ENCODE measurements at places on chromosomes 12 and 14. TPM values are rescaled to one million over a fixed set of nuclear protein-coding genes. Genes with fewer than 3 reads are reported as not detected.

INHBE gene
- not detected for total RNA-seq

GYS2 gene
- not detected for total RNA-seq

LRRC23 gene
- 7.6 TPM for total RNA-seq

RERG gene
- not detected for total RNA-seq

DNA sequence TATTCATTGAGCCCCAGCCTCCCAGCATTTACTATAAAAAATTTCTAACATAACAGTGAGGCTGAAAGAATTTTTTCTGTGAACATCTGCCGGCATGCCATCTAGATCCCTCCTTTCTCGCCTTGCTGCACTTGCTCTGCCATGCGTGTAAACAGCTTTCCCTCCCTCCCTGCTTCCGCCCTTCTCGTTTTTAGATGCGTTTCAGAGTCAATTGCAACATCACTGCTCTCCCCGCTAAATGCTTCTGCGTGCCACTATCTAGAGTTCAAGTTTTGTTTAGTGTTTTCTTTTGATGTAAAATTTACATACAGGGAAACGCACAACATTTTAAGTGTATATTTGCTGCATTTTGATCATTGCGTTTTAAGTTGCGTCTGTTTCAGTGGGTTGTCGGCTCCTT is 83.6 kb downstream of the CCDC92 start:
- ATAC-seq = no peak

GRCh38 chr12:11725686-11726085 is 76.2 kb downstream of the ETV6 start:
- no peak for ATAC-seq
